ENCODE measurements at places on chromosomes 2 and 18.

DNA sequence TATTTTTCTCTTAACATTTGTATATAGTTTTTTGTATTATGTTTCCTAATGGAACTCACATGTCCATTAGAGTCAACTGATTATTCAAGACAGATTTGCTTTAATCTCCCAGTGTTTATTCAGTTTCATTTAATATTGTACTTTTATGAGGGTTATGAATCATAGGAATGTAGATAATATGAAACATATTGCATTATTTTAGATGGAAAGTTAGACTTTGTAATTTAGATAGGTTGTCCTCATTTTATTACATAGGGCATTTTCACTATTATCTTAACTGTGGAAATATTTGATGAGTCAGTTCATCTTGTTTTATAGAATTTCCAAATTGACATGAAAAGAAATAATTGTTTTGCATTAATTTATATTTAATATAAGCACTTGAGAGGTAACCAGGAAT lies 240.8 kb downstream of the PLCL1 start:
- DNase-seq = no peak

GRCh38 chr2:65835975-65836549 lies 403.7 kb upstream of the SPRED2 start:
- DNase-seq = no peak

- no peak for DNase-seq
Observed at GRCh38 chr2:221415789-221416188, 156.3 kb downstream of the EPHA4 start.

DNA sequence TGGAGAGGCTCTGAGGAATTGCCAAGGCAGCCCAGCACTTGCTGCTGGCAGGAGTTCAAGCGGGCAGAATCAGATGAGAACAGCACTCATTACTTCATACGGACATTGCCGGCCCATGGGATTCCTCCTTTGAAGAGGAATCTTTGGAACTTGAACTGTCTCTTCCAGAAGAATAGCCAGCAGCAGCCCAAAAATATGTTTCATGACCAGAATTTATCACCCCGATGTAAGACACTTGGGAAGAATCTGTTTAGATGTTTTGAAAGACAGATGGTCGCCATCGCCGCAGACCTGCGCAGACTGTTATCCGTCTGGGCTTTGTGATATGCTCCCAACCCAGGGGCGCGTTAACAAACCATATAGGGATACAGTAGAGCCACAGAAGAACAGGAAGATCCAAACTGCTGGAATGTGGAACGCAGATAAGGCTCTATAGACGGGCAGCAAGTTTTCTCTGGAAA lies 3.7 kb upstream of the ADI1 start:
- DNase-seq = no peak

DNA sequence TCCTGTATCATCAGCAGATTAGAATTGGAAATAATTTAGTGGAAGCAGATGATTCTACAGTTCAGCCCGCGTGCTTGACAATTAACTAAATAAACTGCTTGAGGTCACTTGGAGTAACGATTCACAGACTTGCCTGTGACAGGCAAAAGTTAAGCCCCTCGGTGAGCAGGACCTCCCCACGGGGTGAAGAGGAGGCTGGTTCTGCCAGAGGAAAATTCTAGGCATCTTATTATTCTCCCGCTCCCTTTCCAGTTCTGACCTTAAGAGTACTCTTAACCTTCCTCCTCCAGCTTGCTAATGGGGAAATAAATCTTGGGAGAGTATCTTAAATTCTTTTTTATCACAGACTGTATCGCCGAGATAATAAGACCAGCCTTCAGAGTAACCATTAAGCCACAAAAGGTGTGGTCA lies 169.7 kb upstream of the SMAD2 start:
- no peak for DNase-seq

- peak; percentile 74 for DNase-seq
Observed at GRCh38 chr2:40448476-40449079, 3.3 kb downstream of the SLC8A1 start.

DNA sequence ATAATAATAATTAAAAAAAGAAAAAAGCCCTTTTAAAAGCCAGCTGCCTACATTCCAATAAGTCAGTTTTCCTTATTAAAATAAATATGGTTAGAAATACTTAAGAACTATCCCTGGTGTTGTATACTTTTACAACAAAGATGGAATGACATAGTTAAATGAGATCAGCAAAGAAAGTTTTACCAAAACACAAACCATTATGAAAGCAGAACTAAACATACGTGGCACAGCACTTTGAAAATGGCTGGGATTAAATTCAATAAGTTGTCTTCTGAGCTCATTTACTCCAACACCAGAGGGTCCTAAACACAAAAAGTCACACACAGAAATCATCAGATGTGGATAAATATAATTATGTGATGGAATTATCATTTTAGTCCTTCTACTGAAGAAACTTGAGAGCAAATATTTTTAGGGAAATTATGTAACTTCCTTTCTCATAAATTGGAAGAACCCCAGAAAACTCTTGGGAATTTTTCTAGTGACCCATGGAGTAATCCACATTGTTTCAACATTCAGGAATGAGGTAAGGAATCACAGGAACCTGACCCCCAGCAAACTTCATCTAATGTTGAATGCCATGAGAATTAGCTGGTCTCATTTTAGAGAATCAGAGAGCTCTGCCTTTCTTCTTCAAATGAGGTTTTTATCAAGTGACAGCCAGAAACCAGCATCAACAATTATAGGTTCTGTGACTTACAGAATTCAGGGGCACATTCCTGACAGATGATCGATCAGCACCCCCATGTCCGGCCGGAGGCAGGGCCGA lies 11.5 kb upstream of the TMEM237 start:
- DNase-seq = no peak

DNA sequence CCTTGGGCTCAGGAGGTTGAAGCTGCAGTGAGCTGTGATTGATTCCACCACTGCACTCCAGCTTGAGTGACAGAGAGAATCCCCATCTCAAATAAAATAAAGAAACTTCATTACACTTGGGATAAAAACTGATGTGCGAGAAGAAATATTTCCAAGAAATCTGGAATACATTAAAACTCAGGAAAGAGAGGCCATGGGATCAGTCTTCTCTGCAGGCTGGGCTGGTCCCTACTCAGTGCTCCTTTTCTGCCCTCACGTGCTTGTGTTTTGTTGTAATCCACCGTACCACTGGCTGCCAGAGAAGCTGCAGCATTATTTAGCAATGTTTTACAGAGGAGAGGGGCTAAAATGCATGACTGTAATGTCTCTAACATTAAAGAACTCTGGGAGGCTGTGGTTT lies 282.0 kb downstream of the SLC8A1 start:
- DNase-seq = no peak

GRCh38 chr2:126784621-126785020 lies 114.1 kb upstream of the TEX51 start:
- DNase-seq = no peak

GRCh38 chr2:32947484-32948143 lies 861 bp downstream of the LTBP1 start:
- peak; percentile 65 for DNase-seq

GRCh38 chr2:44126106-44126797 lies 42.4 kb upstream of the PPM1B start:
- no peak for DNase-seq

GRCh38 chr2:183495589-183496267 lies 371.5 kb downstream of the NUP35 start:
- DNase-seq = peak; percentile 61

DNA sequence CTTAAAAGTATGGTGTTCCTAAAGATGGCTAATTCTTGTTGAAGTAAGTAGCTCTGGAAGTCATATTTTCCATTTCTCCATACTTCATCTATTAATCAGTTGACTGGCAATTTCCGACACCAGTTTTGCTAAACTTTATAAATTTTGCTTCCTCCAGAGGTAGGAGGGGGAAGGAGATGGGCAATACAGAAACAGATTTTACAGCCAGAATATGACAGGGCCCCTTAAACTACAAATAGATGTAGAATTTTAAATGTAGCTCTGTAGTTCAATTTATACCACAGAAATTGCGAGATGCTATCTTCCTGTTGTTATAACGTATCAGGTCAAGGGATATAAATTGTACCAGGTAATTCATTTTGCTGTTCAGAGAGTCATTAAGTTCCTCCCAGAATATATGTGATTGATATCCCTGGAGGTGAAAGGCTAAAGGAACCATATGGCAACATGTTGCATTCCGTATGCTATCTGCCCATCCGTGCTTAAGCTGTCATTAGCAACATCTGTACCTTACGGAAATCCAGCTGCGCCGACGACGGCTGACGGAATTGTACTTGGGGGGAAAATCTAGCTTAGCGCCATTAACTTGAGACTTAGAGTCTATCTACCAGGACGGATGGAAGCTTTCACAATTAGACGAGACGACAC lies 8.4 kb upstream of the NR4A2 start:
- peak; percentile 93 for DNase-seq

GRCh38 chr18:2482706-2483475 lies 88.4 kb downstream of the METTL4 start:
- peak; percentile 74 for DNase-seq

Measured in NCI-H69 (cell line).